ENCODE measurements at places on chromosomes 5 and 9.

- DNase-seq = no peak
These were observed 8.5 kb downstream of the BAAT start for GRCh38 chr9:101376111-101376848.

DNA sequence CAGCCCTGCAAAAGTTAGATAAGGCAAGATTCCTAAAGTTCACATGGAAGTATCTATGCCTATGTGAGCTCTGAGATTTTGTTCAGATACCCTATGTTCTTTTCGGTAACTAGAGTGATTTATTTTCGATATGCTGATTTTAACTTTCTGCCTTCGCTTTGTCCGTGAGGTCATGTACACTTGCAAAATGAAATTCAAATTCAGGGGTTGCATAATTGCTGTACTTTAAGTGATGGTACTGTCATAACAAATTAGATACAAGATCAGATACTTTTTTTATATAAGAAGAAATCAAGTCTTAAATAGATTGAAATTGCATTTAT, 350 bp upstream of the ECPAS start:
- DNase-seq = no peak

DNA sequence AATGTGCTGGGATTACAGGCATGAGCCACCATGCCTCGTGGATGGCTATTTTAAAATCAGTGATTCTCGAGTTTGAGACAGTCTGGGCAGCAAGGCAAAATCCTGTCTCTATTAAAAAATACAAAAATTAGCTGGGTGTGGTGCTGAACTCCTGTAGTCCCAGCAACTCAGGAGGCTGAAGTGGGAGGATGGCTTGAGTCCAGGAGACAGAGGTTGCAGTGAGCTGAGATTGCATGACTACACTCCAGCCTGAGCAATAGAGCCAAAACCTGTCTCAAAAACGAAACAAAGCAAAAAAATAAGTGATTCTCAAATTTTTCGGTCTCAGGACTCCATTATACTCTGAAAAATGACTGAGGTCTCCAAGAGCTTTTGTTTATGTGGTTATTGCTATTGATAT, 47.9 kb upstream of the HSPA9 start:
- no peak for DNase-seq

GRCh38 chr5:35041261-35041660, 6.5 kb downstream of the AGXT2 start:
- DNase-seq = no peak

DNA sequence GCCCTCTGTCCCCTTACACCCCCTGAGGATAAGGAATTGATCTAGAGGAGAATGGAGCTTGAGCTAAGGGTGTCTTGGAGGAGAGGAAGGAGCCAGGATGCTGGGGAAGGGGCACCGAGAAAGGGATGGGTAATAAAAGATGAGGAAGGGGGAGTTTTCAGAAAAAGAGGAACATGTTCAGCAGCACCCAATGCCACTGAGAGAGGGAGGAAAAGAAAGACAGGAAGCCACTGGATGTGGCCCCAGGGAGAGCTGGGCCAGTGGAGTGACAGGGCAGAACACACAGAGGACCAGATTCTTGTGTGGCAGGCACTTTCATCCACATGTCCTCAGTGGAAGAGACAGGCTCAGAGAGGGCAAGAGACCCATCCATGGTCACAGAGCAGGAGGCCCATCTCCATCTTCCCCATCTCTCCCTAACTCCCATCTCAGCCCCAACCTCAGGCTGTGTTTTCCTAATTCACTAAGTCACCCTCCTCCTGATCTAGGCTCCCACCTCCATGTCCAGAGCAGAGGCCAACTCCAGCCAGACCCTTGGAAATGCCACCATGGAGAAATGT, 7.2 kb downstream of the PFN3 start:
- no peak for DNase-seq

GRCh38 chr5:167726642-167727041, 564.8 kb upstream of the WWC1 start:
- DNase-seq = no peak

DNA sequence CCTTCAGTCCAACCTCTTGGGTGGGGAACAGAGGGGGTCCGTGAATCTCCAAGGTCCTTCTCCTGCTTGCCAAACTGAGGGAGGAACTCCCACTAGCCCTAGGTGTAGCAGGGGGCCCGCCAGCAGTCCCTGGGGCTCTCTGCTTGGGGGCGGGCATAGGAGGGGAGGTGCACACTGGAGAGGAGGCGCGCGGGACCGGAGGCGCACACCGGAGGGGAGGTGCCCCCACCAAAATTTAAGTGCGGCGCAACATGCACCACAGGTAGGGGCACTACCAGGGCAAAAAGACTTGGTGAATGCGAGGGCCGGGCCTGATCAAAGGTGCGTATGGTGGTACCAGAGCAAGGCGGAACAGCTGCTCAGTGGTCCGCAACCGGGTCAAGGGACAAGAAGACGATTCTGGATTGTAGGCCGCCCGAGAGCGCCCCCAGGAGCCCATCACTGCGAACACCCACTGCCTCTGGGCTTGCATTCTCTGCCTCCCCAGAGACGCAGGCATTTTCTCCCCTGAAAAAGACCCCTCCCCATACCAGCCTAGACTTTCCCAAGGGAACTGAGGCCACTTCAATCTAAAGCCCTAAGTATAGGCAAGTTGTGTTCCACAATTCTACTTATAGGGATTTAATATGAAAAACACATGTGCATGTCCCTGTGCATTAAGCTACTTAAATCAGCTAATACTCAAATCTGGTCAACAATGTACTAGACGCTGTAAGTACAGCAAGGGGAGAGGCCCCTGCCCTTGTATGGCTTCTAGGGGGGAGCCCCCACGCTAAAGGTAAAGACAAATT, 50.6 kb downstream of the TGFBI start:
- no peak for DNase-seq

DNA sequence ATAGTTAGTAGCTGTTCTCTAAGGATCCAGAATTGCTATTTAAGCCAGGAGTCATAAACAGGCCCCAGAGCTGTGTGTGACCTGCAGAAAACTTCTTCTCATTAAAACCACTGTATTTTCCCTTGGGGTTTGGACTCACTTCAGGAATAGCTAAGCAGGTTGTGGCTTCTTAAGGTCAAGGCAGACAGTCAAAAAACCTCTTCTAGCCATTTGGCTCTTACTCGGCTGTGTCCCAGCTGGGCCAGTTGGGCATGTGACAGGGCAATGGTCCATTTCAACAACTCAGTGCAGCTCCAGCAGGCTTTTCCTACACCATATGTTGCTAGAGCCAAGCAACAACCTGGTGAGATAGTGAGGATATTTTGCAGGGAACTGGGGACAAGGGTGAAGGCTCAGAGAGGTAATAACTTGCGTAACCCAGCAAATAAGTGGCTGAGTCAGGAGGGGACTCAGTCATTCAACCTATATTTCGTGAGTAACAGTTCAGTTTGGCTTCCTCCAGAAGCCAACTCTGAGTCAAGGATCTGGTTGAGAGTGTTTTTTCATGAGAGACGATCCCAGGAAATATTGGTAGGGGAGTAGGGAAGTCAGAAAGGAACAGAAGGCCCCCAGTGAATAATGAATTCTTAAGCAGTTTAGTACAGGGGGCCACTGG, 115.4 kb upstream of the PPP2R2B start:
- no peak for DNase-seq

- no peak for DNase-seq
These were observed 440.4 kb downstream of the DMRT2 start for GRCh38 chr9:1490341-1491232.

GRCh38 chr9:134243778-134244467, 79.6 kb upstream of the RNU6ATAC start:
- no peak for DNase-seq

GRCh38 chr9:86589273-86589672, 235.1 kb upstream of the TUT7 start:
- no peak for DNase-seq

DNA sequence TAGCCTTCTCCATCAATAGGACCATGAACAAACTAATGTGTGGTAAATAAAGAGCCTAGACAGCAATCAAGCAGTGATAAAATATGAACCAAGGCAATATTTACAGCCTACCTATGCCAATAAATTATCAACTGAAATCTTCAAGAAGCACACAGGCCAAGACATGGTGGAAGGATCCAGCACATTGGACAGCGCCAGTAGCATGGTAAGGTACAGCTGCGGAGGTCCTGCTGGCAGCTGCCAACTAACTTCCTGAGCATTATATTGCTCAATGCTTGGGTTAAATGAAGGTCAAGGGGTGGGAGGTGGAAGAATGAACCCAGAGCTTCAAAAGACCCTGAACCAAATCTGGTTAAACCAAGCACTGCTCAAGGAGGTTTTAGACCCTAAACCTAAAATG, 16.5 kb upstream of the SPDL1 start:
- no peak for DNase-seq

DNA sequence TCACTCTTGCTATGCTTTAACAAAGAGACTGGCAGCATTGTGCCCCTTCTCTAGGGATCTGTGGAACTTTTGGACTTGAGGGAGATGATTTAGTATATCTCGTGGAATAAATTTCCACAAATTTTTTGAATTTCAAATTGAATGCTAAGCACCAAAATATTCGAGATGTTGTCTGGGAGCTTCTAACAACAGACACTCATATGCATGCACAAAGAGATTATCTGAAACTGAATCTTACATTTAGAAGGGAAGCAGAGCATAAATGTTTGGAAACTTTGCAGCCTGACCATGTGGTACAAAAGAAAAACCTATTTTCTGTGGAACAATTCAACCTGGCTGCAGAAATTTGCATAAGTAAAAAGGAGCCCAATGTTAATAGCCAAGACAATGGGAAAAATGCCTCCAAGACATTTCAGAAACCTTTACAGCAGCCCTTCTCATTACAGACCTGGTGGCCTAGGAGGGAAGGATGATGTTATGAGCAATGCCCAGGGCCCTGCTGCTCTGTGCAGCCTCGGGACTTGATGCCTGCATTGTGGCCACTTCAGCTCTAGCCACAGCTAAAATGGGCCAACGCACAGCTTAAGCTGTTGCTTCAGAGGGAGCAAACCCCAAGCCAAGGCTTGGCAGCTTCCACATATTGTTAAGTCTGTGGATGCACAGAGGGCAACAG, 285.8 kb upstream of the FAM174A start:
- DNase-seq = no peak

DNA sequence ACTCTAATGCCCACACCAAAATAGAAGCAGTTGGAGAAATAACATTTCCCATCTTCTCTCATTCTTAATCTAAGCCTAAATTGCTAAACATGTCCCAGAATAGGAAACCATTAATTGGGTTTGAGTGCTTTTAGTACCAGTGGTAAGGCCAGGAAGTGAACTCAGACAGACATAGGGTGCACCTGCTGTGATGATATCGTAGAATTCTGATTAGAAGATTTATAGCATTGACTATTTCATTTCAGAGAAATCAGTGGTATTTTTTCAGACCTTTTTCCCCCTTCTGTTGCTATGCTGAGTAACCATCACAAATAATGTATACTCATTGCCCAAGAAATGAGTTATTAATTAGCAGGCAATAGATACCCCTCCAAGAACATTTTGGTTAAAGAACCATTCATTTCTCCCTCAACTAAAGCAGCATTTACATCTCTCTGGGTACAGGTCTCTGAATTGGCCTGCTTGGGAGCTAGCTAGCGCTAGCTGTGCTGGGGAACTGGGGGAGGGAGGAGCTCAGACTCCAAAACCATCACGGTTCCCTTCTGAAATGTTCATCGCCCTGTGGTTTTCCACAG, 7.3 kb downstream of the GLRX start:
- no peak for DNase-seq

DNA sequence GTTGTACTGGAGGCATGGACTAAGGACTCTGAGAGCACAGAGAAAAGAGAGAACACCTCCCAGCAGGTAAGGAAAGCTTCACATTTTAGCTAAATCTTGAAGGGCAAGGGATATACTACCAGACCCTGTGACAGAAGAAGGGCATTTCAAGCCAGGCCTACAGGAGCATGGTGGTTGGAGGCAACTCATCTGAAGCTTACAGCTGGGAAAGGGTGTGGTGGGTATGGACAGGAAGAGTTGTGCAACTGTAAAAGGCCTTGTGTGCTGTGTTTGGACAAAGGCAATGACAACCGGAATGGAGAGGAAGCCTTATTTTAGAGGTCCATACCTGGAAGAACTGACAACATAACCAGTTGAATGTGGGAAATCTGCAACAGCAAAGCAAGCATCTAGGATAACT, 31.2 kb downstream of the NIPSNAP3B start:
- no peak for DNase-seq

- no peak for DNase-seq
These were observed 36.5 kb downstream of the WWC1 start for GRCh38 chr5:168327994-168328393.

DNA sequence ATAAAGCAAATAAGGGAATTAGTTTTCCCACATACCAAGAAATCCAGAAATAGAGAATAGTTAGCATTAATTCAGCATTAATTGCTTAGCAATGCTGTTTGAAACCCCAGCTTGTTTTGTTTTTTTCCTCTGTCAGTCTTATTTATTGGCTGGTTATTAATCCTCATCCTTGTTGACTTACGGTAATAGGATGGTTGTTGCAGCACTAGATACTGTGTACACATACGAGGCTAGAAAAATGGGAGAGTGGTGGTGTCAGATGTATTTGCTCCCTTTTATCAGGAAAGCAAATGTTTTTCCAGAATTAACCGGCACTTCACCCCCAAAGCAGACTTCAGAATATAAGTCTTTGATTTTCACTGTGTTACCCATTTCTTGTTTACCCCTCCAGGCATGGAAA, 60.4 kb downstream of the ERBIN start:
- no peak for DNase-seq

- no peak for DNase-seq
These were observed 314.2 kb downstream of the ARHGAP26 start for GRCh38 chr5:143084407-143084806.

GRCh38 chr9:37283730-37284325, 138.7 kb upstream of the GRHPR start:
- no peak for DNase-seq

DNA sequence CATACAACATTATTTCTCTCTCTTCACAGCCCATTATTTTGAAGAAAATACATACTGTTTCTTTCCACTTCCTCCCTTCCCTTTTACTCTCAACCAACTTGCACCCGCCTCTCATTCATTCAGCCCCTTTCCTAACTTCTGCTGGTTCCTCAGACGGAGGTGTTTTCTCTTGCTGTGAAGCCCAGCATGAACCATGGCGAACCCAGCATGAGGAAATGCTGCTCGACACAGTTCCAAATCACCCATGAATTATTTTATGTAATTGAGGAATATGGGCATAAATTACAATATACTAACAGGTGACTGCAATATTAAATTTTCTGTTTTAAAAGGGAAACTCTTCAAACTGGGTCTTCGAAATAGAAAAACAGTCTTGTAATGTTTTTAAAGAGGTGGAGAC, 124.8 kb downstream of the MEF2C start:
- DNase-seq = no peak

- DNase-seq = no peak
These were observed 31.9 kb downstream of the ICE1 start for GRCh38 chr5:5454391-5454790.

DNA sequence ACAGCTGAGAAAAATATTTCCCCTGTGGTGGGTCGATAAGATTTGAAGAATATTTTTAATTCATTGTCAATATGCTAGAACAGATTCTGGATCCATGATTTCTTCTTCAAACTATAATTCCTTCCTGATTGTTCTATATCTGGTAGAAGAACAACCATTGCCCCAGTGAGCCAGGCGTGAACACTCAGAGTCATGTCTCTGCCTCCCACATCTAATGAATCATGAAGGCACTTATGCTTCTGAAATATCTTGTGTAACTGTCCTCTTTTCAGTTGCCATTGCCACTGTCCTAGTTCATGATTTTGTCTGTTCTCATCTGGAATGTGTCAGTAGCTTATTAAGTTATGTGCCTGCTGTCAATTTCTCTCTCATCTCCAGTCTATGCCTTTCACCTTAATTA, 40.0 kb downstream of the GABRG2 start:
- DNase-seq = no peak

All from neural crest cell (in vitro differentiated cells).